Stimulated activated CD8-positive, alpha-beta memory T cell treated with anti-CD3 and anti-CD28 coated beads, Interleukin-7, amount 100 ng/mL, for 1 hour (primary cell): ENCODE measurements at places on chromosomes 11 and 22.

DNA sequence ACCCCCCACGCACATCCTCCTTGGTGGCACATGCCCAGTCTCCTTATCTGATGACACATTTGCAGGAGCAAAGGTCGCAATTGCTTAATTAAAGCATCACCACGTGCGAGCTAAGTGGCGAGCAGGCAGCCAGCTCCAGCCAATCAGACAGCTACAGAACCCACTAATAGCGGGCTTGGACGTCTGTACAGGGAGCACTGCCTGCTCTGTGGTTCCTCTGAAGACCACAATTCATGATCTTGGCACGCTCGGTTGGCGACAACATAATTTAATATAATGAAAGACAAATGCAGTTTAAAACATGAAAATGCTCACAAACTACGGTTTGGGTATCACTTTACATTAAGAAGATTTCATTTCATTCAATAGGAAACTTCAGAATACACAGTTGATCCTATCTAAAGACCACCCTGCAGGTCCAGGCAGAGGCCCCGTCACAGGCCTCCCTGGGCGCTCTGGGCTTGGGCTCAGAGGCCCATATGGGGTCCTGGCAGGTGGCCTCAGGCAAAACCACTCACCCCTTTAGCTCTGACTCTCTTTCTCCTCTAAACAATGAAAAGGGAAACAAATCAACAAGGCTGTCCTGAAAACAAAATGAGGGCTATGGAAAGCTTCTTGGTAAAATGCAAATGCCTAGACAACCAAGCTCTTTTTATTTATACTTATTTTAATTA is 10.4 kb downstream of the PACSIN2 start:
- no peak for DNase-seq

DNA sequence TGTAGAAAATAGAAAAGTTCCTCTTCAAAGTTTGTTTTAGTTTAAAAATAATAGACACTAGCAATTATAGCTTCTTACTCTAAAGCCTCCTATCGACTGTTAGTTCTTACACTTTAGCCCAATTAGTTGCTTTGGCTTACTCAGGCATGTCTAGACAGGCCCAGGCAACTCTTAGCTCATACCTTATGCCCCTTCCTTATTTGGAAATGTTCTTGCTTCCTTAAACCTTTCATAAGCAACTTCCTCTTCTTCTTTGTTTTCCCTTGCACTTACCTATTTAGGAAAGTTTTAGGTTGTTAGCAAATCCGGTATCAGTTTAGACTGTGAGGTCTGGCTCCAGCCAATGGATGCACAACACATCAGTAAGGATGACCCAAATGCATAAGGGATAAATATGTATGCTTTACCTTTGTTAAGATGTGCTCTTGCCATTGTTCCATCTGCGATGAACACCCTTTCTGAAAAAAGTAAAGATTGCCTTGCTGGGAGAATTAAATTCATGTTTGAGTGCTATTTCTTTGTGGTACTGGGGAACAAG is 1277.5 kb upstream of the CNTN5 start:
- DNase-seq, result no peak

DNA sequence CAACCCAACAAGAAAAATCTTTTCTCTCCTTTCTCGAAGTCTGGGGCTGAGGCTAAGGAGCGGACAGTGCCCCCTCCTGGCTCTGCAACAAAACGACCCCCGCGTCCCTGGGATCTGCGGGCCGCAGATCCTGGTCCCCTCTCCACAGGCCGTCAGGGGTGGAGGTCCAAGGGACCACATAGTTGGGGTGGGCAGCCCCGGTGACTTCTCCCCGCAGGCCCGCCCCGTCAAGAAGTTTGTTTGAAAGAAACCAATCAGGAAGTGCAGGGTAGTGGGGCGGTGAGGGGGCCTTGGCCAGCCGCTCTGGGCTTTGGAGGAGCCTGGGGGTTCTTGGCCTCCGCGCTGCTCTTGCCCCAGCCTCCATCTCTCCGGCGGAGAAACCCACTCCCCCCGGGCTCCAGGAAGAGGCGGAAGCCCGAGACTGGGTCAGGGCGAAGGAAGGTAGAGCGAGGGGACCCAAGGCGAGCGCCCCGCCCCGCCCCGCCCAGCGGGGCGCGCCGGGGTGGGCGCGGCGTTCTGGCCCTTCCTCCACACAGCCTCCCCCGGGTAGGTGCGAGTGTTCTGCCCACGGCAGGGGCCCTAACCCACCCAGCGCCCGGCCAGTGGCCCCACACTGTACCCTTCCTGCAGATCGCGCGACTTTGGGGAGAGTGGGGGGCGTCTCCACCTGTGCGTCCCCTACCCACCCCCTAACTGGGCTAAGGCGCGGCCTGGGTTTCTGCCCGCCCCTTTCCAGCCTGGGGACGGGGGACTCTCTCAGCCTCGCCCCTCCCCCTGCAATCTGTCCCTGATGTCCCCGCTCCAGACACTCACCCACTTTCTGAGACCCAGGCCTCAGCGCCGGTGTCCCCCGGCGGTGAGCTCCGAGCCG is 1.3 kb downstream of the TP53I11 start:
- DNase-seq, result no peak

DNA sequence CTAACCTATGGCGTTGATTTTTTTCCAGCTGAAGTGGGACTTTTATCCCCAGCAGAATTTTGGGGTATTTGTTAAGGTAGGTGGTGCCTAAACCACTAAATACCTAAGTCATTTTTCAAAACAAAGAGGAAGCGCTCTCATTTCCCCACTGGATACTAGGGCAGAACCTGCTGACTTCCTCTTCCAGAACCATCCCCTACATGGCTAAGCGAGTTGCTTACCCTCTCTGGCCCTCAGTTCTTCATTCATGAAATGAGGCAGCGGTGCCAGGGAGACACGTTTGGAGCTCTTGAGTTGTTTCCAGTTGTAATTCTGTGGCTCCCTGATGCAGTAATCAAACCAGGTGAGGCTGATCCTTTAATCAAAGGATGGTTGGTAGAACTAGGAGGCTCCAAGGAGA is 10.0 kb upstream of the MTMR3 start:
- DNase-seq, result no peak

- no peak for DNase-seq
Measured at GRCh38 chr22:20937794-20938671, 20.8 kb downstream of the CRKL start.

DNA sequence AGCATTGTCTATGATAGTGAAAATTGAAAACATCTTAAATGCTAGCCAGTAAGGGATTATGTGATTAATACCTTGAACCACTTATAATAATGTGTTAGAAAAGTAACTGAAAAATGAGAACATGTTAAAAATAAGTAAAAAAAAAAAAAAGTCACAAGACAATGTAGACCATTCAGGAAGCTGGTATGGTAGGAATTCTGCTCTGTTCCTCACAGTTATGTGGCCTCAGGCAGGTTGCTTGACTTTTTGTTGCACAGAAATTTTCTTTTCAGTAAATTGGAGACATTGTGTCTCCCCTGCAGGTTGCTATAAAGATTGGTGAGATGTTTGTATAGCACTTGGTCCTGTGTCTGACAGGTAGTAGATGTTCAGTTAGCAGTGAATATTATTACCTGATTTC is 17.3 kb upstream of the PLET1 start:
- no peak for DNase-seq

GRCh38 chr11:130715085-130715876 is 201.0 kb downstream of the SNX19 start:
- no peak for DNase-seq
